ENCODE measurements at places on chromosomes 2 and 18.
A peak's percentile ranks its signal among the peaks of the same experiment; 100 is the strongest.

GRCh38 chr2:55901941-55902340 is 21.6 kb downstream of the EFEMP1 start:
- no peak for DNase-seq

DNA sequence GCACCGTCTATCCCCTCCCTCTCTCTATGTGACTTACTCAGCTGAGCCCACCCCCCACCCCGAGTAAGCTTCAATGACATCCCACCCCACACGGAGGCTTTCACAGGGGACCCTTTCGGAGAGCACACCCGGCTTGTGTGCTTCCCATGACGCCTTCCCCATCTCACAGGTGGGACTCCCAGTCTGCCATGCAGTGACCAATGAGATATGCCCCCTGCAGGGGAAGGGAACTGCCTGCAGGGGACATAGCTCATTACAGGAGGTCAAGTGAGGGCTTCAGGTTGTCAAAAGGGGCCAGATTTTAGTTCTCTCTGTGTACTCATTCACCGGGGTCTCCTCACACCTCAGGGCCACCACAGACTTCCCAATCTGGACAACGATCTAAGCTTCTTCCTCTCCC is 112.6 kb downstream of the GAREM1 start:
- no peak for DNase-seq

DNA sequence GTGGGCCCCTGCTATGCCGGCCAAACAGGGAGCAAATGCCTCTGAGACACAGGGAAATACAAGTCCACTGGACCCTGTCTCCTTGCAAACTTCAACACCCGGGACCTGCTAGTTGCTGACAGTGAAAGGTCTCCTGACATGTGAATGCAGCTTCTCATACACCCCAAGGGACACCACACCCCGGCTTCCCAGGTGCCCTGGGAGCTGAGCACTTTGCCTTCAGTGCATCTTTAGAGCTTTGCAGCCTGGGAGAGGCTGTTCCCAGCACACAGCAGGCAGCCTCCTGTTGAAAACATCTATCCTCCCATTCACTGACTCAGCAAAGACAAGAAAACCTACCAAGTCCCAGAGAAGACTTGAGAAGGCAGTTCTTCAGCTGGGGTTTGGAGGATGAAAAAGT is 143.4 kb downstream of the COL6A3 start:
- no peak for DNase-seq

DNA sequence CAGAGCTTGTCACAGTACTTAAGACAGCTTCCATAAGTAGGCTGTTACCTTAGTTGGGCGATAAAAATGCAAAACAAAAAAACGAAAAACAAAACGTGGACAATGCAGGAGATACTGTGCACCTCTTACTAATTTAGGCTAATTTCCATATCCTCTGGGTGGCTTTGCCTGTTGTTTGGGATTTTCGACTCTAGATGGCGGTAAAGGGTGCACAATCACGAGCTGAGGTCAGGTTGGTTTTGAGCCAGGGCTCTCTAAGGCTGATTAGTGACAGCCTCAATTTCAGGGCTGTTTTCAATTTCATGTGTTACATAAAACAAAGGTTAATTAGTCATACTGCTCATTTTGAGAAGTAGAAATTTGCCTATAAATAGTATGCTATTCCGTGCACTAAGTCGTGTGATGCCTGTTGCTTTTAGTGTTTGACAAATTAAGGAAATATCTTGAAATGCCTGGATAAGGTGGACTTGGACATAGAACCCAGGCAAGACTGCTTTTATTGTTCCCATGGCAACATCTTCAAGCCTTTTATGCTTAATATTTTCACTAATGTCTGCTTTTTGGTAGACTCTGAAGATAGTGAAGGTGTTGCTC is 493.1 kb downstream of the SOCS6 start:
- peak; percentile 35 for DNase-seq

- no peak for DNase-seq
These were observed 10.9 kb upstream of the DLX2 start for GRCh38 chr2:172113617-172114016.

DNA sequence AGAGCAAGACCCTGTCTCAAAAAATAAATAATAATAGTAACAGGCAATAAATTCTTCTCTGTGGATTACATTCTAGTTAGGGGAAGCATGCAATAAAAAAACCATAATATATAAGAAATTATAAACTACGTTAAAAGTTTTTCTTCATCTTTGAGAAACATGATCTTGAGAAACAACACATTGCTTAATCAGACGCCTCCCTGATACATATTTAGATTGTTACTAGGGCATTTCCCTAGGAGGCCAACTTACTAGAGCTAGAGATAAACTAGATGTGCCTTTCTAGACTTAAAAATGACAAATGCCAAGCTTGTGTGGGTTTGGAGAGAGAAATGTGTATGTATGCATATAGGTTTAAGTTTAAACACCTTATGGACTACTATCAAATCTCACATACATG is 76.3 kb upstream of the GALNT5 start:
- no peak for DNase-seq

DNA sequence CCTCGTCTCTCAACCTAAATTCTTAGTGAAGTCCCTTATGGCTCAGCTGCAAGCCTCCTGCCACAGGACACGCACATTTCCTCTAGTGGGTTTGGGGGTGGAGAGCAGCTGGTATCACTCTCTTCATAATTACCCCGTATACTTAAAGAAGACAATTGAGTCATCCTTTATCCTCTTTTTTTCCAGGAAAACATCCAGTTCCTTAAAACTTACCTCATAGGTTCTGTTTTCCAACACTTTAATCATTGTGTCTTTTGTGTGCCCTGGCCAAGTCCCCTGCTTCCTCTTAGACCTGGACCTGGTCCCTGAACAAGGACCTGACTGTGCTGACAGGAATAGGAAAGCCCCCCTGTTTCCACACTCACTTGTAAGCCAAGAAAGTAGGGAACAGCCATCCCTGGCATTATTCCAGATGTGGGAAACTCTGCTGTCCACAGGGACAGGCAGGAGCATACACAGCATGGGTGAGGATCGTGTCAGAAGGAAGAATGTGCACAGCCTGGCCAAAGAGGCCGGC is 42.3 kb upstream of the MYO1B start:
- DNase-seq, result no peak

GRCh38 chr2:127887082-127887775 is 1.5 kb upstream of the AMMECR1L start:
- DNase-seq, result no peak

DNA sequence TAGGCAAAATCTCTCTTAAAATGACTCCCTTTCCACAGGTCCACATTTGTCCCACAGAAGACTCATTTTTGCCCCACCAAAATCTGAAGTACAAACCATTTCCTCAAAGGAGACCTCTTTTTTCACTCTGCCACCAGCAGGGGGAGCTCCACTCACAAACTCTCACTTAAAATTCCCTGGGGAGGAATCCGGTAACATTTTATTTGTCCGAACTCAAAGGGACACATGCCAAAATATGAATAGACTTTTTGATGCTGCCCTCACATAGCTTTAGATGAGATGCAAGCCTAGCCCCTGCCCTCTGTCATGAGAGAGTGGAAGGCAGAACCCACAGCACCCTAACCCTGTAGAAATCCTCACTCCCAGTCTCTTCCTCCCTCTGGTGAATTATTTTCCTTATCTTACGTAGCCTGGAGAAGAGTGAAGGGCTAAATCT is 57.1 kb downstream of the RMDN2 start:
- peak; percentile 22 for DNase-seq

DNA sequence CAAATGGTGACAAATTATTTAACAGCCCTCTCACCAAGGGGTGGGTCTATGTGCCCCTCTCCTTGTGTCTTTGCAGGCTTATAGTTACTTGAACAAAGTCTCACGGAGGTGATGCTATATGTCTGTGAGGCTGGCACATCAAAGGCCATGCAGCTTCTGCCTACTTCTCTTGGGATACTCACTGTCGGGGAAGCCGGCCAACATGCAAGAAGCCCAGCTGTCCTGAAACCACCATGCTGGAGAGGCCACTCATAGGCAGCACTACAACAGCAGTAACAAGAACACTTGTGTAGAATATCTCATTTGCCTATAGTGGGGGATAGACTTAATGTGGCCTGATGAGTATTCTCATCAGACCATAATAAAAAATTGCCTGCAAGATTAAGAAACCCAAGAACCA is 233.7 kb upstream of the NCKAP5 start:
- DNase-seq, result no peak

DNA sequence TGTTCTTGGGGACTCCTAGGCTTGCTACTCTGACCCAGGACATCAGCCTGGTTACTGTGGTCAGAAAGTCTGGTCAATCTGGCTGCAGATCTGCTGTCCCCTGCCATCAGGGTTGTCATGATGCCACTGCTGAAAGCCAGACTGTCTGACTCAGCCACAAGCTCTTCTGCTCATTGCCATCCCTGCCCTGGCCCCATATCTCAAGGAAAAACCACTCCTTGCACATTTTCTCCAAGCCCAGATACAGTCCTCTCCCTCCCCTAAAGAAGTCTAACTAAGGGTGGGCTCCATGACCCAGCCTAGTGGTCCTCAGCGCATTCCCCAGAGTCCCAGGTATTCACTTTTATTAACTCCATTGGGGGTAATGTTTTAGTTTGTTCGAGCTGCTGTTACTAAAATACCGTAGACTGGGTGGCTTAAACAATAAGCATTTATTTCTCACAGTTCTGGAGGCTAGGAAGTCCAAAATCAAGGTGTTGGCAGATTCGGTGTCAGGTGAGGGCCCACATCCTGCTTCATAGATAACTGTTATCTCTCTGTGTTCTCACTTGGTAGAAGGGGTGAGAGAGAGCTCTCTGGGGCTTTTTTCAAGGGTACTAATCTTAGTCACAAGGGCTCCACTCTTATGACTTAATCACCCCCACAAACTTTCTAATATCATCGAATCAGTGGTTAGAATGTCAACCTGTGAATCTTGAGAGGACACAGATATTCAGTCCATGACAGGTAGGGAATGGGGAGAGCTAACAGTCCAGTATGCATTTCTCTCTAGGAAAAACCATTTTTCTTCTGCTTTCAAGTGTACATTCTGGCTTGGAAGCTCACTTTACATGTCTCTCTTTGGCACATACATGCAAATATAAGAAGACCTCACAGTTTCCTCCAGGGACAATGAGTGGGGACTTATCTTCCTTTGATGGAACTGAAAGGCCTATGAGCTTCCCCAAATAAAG is 94.8 kb upstream of the CXCR4 start:
- DNase-seq, result no peak

GRCh38 chr2:27143285-27143684 is 4.1 kb upstream of the PRR30 start:
- DNase-seq, result no peak

DNA sequence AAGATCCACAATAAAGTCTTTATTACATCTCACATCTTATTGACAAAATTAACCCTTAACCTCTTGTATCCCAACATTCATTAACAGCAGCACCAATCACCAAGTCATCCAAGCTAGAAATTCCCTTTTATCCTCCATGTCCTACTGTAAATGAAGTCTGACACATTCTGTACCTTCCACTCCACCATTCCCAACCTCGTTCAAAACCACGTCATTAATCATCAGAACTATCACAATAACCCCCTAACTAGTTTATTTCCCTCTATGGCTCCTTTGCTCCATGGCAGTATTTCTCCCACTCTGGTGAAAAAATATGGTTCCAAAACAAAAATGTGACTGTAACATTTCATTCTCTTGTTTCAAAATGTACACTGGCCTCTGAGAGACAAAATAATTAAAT is 1626.2 kb downstream of the LRP1B start:
- no peak for DNase-seq

GRCh38 chr2:29761278-29761677 is 160.1 kb downstream of the ALK start:
- no peak for DNase-seq

DNA sequence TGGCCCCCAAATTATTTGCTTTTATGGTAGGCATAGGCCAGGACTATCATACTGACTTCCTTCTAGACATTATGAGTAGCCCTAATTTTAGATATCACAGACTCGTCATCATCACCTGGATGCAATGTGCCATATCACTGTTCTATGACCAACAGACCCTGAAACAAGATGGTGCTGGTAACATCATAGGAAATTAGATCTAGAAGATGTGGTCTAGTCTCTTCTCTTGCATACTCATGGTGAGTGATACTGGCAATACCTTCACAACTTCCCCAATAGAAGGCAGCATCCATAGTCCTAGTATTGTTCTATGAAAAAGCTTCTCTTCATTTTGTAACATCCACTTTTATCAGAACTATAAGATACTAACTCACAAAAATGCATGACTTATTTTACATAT is 116.3 kb upstream of the ITGA4 start:
- DNase-seq, result no peak

- DNase-seq, result no peak
These were observed 280.4 kb downstream of the C1D start for GRCh38 chr2:67782443-67782842.

GRCh38 chr2:41859615-41860514 is 188.0 kb upstream of the PKDCC start:
- DNase-seq, result no peak

GRCh38 chr2:133025004-133025403 is 355.0 kb upstream of the LYPD1 start:
- no peak for DNase-seq

DNA sequence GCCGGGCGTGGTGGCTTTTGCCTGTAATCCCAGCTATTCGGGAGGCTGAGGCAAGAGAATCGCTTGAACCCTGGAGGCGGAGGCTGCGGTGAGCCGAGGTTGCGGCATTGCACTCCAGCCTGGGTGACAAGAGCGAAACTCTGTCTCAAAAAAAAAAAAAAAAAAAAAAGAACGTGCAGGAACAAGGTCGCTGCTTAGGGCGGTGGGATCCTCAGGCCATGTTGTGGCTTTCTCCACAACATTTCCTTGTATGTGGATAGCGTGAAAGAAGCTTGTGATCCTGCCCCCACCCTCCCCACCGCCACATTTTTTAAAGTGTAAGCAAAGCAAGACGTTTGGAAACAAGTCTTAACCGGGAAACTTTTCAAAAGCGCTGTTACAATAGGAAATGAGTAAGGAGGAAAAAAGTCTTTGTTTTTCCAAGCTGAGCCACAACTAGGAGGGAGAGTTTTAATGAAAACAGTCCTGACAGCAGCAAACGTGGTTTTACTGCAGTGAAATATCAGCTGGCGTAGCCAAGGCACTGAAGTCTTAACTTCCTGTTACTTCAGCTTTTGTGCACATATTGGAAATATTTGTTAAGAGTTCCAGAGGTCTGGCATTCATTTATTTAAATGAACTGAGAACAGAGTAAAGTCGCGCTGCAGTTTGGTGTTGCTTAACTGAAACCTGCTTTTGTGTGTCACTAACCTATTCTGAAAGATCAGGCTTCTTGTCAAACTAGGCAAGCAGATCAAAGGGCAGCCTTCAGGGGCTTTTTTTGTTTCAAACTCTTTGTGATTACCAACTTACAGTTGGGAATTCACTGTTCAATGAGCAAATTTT is 3.8 kb downstream of the TGIF1 start:
- DNase-seq, result no peak

GRCh38 chr2:207256476-207257207 is 90.9 kb upstream of the KLF7 start:
- no peak for DNase-seq

DNA sequence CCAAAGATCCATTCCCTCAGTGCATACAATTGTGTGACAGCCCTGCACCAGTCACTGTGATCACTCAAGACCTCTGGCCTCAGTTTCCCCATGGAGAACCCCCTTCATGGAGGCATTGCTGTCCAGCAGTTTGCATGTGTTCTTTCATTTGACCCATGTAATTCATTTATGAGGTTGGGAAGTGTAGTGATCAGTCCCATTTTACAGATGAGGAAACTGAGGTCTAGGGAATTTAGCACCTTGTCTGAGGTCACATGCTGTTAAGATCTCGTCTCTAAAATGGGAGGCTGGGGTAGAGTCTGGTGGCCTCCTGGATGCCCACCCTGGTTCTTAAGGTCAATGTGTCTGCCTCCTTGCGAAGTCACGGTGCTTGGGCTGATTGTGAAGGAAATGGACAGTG is 19.1 kb downstream of the LDLRAD4 start:
- DNase-seq, result no peak

- DNase-seq, result no peak
These were observed 7.3 kb upstream of the NT5DC4 start for GRCh38 chr2:112713585-112713925.

- DNase-seq, result no peak
These were observed 842 bp upstream of the CKAP2L start for GRCh38 chr2:112765251-112765650.
